Nephron progenitor cell (in vitro differentiated cells): ENCODE measurements at places on chromosomes 4 and X.

DNA sequence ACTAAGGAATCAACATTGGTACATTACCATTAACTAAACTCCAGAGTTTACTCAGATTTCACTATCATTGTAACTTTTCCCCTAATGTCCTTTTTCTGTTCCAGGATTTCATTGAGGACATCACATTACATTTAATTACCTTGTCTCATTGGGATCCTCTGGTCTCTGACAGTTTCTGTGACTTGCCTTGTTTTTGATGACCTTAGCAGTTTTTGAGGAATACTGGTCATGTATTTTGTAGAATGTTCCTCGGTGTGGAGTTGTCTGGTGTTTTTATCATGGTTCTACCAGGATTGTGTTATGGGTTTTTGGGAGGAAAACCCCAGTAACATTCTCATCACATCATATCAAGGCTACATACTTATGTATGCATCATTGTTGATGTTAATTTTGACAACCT lies 95.6 kb upstream of the TBC1D9 start:
- no peak overlapping the region for H3K27ac ChIP-seq
- no peaks in the 10 kb centered on the region for H3K36me3 ChIP-seq
- H3K27me3 ChIP-seq: peaks cover 27% of the 10 kb centered on the region
- H3K4me3 ChIP-seq: no peak overlapping the region

GRCh38 chr4:78596111-78596742 lies 44.7 kb downstream of the ANXA3 start:
- H3K36me3 ChIP-seq: peaks cover 4% of the 10 kb centered on the region
- DNase-seq: no peak
- no peak overlapping the region for H3K4me3 ChIP-seq
- peaks cover 6% of the 10 kb centered on the region for H3K4me1 ChIP-seq
- no peak overlapping the region for H3K27ac ChIP-seq

DNA sequence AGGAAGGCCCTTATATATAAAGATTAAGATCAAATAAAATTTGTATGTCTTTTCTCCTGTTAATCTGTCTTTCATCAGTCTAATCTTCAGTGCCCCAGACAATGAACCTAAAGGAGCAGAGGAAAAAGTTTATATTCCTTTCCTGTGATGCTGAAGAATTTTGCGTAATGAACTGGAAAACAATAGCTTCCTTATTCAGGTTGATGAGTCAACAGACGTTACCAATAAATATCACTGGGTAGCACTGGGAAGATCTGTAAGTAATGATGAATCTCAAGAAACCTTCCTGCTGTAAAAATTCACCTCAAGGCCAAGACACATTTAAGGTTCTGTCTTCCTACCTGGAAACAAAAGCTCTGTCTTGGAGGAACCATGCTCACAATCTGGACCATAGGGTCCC lies 25.5 kb downstream of the CDKN2AIP start:
- peaks cover 43% of the 10 kb centered on the region for H3K36me3 ChIP-seq
- H3K27me3 ChIP-seq: peaks cover 6% of the 10 kb centered on the region
- H3K4me1 ChIP-seq: no peaks in the 10 kb centered on the region
- H3K27ac ChIP-seq: no peak overlapping the region
- no peak for DNase-seq

DNA sequence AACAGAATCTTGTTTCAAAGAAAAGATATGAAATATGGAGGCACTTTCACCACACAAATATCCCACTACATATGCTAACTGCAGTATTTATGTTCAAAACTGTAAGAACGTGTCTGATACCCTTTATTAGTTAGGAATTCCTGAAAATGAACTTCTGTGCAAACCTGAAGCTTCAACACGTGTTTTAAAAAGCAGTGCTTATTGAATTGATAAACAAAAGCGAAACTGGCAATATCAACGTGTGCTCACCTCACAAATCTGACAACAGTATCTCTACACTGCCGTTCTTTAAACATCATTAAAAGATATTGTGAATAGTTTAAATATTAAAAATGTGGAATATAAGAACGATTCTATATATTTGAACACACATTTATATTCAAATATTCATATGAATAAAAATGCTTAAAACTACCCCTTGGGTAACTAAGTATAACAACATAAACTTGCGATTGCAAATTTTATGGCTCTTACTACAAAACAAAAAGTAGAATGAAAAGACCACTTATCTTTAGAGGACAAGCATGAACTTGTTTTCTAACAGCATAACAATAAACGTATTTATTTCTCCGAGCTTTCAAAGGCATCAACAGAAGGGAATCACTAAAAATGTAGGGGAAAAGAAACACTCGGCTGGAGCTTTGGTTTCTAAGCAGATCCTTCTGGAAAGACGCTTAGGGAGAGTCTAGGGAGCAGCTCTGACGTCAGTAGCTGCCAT lies at the start of gene LRP2BP:
Gene LRP2BP, minus strand, starts transcription at position 687 of the 718 bp plus-strand sequence. CDS start 17,738 bp downstream, outside the sequence.
- H3K27me3 ChIP-seq: no peaks in the 10 kb centered on the region
- peaks cover 22% of the 10 kb centered on the region for H3K4me1 ChIP-seq
- peaks cover 37% of the 10 kb centered on the region for H3K36me3 ChIP-seq
- no peak for DNase-seq
- H3K27ac ChIP-seq: peak within 1 kb of the TSS; percentile 89
- H3K4me3 ChIP-seq: peak within 1 kb of the TSS; percentile 89

GRCh38 chr4:109801895-109802319 lies at the start of gene CFI:
Gene CFI (minus strand): TSS chr4:109801999. CDS start chr4:109801971, 28 bp downstream.
- H3K27me3 ChIP-seq: peaks cover 18% of the 10 kb centered on the region
- no peaks in the 10 kb centered on the region for H3K36me3 ChIP-seq
- no peak within 1 kb of the TSS for H3K4me3 ChIP-seq
- no peak within 1 kb of the TSS for H3K27ac ChIP-seq
- no peaks in the 10 kb centered on the region for H3K4me1 ChIP-seq

- H3K4me3 ChIP-seq: no peak overlapping the region
- H3K4me1 ChIP-seq: no peaks in the 10 kb centered on the region
- DNase-seq: no peak
- H3K27ac ChIP-seq: no peak overlapping the region
Observed at GRCh38 chr4:1812720-1813119, 19.6 kb downstream of the FGFR3 start.

GRCh38 chr4:86181585-86181984 lies 178.3 kb downstream of the MAPK10 start:
- H3K4me1 ChIP-seq: no peaks in the 10 kb centered on the region
- no peak overlapping the region for H3K4me3 ChIP-seq

- no peaks in the 10 kb centered on the region for H3K4me1 ChIP-seq
- H3K36me3 ChIP-seq: no peaks in the 10 kb centered on the region
- peaks cover 2% of the 10 kb centered on the region for H3K27me3 ChIP-seq
Observed at GRCh38 chrX:44002567-44002966, 29.4 kb upstream of the NDP start.

DNA sequence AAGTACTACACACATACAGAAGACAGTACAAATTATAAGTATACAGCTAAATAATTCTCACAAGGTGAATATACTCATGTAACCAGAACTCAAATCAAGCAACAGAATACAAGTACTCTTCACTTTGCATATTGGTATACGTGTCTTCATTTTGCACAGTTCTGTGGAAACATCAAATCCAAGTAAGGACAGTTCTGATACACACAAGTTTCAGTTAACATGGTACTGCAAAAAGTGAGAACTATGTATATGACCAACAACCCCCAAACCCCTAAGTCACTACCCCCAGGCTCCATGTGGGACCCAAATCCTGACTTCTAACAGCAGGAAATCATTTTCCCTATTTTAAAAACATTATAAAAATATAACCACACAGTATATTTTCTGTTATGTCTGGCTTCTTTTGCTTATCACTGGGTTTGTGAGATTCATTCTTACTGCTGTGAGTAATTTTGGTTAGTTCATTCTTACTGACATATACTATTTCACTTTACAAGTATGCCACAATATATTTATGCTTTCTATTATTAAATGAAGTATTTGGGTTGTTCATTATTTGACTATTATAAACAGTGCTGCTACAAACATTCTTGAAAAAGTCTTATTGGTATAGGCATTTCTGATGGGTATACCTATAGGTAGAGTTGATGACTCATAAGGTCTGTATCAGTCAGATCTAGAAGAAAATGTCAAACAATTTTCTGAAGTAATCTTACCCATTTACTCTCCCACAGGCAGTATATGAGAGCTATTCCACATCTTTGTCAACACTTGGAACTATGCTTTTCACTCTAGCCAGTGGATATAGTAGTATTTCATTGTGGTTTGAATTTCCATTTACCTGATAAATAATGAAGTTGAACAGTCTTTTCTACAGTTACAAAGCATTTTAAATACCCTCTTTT lies 47.0 kb downstream of the SCLT1 start:
- H3K36me3 ChIP-seq: peaks cover 28% of the 10 kb centered on the region
- DNase-seq: no peak

DNA sequence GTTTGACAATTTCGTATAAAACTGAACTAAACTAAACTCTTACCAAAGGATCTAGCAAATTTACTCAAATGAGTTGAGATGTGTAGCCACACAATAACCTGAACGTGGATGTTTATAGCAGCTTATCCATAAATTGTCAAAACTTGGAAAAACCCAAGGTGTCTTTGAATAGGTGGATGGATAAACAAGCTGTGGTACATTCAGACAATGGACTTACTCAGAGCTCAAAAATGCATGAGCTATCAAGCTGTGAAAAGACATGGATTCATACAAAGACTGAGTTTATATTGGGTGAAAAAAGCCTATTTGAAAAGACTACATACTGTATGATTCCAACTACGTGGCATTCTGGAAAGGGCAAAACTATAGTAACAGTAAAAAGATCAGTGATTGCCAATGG lies 69.5 kb downstream of the LARP1B start:
- no peak overlapping the region for H3K27ac ChIP-seq
- H3K36me3 ChIP-seq: peaks cover 88% of the 10 kb centered on the region
- no peak for DNase-seq
- no peaks in the 10 kb centered on the region for H3K4me1 ChIP-seq

- peaks cover 10% of the 10 kb centered on the region for H3K27me3 ChIP-seq
- DNase-seq: peak; percentile 30
- H3K4me3 ChIP-seq: peak overlapping the region; percentile 97
Observed at GRCh38 chrX:53223955-53224859, 800 bp downstream of the KDM5C start.

DNA sequence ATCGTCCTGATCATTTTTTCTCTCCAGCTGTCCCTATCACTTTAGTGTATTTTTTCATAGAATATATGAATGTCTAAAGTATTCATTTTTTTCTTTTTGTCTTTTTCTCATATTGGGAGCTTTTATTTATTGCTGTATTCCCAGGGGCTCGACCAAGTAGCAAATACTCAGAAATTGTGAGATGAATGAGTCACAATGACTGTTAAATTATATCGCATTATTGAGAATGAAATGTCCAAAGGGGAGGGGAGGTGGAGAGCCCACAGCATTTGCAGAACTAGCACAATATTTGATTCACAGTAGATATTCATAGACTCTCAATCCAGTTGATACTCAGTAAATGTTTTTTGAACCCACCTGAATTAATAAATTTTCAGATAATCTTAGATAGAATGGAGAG lies 543.6 kb upstream of the FAM241A start:
- no peak overlapping the region for H3K27ac ChIP-seq
- H3K4me1 ChIP-seq: no peaks in the 10 kb centered on the region
- no peak for DNase-seq
- peaks cover 10% of the 10 kb centered on the region for H3K27me3 ChIP-seq
- no peak overlapping the region for H3K4me3 ChIP-seq
- no peaks in the 10 kb centered on the region for H3K36me3 ChIP-seq

DNA sequence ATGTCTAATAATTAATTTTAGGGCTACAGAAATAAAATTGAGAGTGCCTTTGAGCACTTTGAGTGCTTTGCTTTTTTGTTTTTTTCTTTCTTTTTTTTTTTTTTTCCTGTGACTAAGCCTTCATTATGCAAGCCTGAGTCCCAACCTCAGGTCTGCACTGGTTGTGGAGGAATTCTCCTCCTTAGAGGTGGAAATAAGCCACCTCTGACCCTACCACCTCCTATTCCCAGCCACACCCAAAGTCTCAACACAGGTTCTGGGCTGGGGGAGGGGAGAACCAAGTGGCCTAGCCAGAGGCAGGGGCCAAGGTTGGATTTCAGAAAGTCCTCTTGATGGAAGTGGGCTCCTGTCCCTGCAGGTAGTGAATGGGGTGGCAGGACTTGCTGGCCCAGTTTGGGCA lies 180.2 kb downstream of the ARAP2 start:
- DNase-seq: no peak
- no peak overlapping the region for H3K4me3 ChIP-seq
- no peaks in the 10 kb centered on the region for H3K4me1 ChIP-seq
- H3K27ac ChIP-seq: no peak overlapping the region
- no peaks in the 10 kb centered on the region for H3K27me3 ChIP-seq
- H3K36me3 ChIP-seq: no peaks in the 10 kb centered on the region

DNA sequence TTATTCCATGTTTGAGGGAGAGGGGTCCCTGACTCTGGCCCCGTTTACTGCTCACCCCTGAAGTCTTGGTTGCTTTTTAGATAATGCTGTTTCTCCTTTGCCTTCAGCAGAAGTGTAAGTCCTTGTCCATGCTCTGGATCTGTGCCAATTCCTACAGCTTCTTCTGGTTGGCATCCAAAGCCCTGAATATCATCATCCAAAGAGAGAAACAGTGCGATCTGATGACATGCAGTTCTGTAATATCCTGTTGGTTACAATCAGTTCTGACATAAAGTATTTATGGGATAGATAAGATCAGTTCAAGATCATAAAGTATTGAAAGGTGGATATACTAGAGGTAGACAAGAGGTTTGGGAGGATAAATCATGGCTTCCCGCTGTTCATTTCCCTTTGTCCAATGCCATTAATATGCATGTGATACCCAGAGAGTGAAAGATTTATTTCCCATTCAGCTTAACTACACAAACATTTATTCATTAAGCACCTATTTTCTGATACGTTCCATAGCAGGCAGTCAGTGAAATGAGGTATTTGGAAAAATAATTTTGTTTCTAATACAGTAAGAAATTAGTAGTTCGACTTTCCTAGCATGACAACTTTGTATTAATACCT lies 53.2 kb upstream of the TMEM150C start:
- DNase-seq: no peak
- H3K27me3 ChIP-seq: peaks cover 24% of the 10 kb centered on the region
- H3K36me3 ChIP-seq: no peaks in the 10 kb centered on the region
- H3K27ac ChIP-seq: no peak overlapping the region

DNA sequence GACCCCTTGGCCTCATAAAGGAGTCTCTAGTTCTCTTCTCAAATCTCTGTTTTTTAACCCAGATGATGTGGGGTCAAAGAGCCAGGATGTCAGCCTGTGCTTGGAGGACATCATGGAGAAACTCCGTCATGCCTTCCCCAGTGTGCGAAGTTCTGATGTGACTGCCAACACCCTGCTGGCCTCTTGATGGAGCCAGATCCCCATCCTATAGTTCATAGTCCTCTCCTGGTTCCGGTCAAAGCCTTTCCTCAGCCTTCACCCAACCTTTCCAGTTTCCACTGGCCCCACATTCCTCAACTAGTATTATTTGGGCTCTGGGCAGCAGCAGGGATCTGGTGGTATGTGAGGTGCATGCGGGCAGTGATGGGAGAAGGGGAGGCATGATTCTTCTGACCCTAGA lies 30.7 kb downstream of the TAF7L start:
- H3K27me3 ChIP-seq: no peaks in the 10 kb centered on the region
- peaks cover 2% of the 10 kb centered on the region for H3K4me1 ChIP-seq
- H3K27ac ChIP-seq: no peak overlapping the region
- no peak overlapping the region for H3K4me3 ChIP-seq
- peaks cover 6% of the 10 kb centered on the region for H3K36me3 ChIP-seq
- no peak for DNase-seq

- no peak for DNase-seq
- no peak overlapping the region for H3K4me3 ChIP-seq
- peaks cover 10% of the 10 kb centered on the region for H3K36me3 ChIP-seq
- H3K27me3 ChIP-seq: no peaks in the 10 kb centered on the region
Observed at GRCh38 chr4:83179205-83179604, 64.7 kb upstream of the PLAC8 start.

GRCh38 chrX:100850317-100850716 lies 23.8 kb downstream of the NOX1 start:
- H3K4me3 ChIP-seq: no peak overlapping the region
- no peaks in the 10 kb centered on the region for H3K27me3 ChIP-seq
- DNase-seq: no peak
- no peak overlapping the region for H3K27ac ChIP-seq
- H3K36me3 ChIP-seq: no peaks in the 10 kb centered on the region
- H3K4me1 ChIP-seq: no peaks in the 10 kb centered on the region
